ENCODE measurements at places on chromosomes 4 and X.

DNA sequence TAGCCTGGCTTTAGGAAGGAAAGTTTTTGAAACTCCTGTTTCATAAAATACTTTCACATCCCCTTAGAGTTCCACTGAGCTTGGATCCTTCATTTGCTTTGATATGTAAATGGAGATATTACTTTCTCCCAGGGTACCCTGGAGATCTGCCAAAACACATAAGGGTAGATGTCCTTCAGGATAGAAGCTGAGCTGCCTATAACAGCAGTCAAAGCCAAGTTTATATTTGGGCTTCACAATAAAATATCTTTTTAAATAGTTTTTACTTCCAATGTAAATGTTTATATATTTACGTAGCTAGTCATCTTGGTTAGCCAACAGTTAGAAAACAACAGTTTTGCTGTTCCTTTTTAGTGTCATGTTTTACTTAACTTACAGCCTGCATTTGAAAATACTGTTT is 742.3 kb upstream of the POU3F4 start:
- no peaks in the 10 kb centered on the region for H3K4me1 ChIP-seq
- no peaks in the 10 kb centered on the region for H3K36me3 ChIP-seq
- no peak overlapping the region for H3K4me3 ChIP-seq
- no peak overlapping the region for H3K27ac ChIP-seq
- no peaks in the 10 kb centered on the region for H3K27me3 ChIP-seq
- DNase-seq = no peak

DNA sequence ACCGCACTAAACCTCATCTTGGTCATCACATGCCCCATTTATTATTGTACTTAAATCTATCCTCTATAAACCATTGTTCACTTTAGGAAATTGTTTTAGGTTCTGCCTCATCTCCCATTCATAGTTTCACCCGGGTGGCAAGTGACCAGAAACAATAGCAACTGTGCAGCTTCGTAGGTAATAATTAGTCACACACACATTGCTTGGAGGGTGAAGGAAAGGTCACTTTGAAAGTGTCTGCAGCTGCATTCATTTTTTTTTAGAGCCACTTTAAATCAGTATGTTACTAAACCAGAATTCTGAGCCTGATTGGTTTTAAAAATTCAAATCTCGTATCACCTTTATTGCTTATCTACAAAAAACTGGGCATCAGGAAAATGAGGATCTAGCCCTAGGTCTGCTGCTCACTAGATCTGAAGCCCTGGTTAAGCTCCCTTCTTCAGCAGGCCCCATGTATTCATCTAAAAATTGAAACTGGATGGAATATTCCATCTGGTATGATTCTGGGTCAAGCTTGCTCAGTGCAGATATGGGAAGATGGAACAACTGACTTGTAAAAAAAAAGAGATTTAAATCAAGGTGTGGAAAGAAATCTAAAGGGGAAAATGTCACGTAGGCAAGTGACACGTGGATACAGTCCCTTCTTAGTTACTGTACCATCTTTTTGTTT is 62.4 kb downstream of the LIMCH1 start:
- no peak overlapping the region for H3K4me3 ChIP-seq
- no peaks in the 10 kb centered on the region for H3K27me3 ChIP-seq
- DNase-seq = no peak
- no peaks in the 10 kb centered on the region for H3K4me1 ChIP-seq

DNA sequence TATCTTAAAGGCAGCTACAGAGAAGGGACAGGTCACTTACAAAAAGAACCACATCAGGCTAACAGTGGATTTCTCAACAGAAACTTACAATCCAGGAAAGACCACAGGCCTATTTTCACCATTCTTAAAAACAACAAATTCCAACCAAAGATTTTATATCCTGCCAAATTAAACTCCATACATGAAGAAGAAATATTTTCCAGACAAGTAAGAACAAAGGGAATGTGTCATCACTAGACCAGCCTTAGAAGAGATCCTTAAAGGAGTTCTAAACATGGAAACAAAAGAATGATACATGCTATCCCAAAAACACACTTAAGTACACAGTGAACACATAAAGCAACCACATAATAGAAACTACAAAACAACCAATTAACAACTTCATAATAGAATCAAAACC is 105.6 kb downstream of the ANXA10 start:
- no peaks in the 10 kb centered on the region for H3K36me3 ChIP-seq
- H3K27me3 ChIP-seq = no peaks in the 10 kb centered on the region
- no peaks in the 10 kb centered on the region for H3K4me1 ChIP-seq
- H3K27ac ChIP-seq = no peak overlapping the region
- DNase-seq = no peak
- H3K4me3 ChIP-seq = no peak overlapping the region

DNA sequence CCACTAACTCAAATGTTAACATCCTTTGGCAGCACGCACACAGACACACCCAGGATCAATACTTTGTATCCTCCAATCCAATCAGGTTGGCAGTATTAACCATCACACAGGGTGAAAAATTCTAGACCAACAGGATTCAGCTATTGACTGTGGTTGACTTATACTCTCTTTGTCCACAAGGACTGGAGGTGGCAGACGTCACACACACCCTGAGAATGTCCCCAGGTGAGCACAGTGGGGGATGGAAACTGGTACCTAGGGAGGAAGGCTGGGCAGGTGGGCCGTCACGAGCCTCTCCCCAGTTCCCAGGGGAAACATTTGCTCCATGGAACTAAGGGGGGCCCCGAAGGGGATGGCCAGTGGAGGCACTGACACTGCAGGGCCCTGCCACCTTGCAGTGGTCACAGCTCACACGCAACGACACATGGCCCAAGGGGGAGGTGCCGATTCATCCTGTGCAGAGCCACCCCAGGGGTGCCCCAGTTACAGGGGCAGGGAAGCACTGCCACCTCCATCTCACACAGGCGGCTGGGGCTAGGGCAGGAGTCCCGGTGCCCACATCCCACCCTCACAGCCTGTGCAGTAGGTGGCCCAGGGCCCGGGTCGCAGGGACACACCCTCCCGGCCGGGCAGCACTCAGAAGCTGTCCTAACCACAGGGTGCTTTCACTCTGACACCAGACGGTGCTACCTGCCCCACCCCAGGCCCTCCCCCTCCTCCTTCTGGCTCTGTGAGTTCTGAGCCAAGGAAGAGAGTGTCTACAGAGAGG is 17.4 kb downstream of the ZFYVE28 start:
- DNase-seq = no peak
- H3K4me1 ChIP-seq = no peaks in the 10 kb centered on the region
- no peaks in the 10 kb centered on the region for H3K36me3 ChIP-seq
- H3K4me3 ChIP-seq = no peak overlapping the region
- no peak overlapping the region for H3K27ac ChIP-seq

DNA sequence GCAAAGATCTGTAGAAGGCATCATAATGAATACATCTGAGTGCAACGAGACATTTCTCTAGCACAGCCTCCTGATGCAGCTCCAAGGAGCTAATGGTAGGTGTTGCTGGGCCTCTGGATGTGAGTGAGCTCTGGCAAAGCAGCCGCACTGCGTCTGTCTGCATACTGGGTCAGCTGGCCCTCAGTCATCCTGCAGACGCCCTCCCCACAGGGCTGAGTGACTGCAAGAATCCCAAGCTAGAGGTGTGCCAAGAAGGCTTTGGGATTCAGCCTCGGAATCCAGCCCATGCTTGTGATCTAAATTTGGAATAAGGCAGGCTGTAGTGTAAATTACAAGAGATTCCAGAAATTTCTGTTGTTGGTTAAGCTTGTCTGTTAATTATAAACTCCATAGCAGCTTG is 18.5 kb downstream of the HERC3 start:
- peaks cover 67% of the 10 kb centered on the region for H3K4me1 ChIP-seq
- no peaks in the 10 kb centered on the region for H3K27me3 ChIP-seq
- no peak overlapping the region for H3K4me3 ChIP-seq
- DNase-seq = no peak
- H3K36me3 ChIP-seq = peaks cover 3% of the 10 kb centered on the region
- peak overlapping the region; percentile 80 for H3K27ac ChIP-seq

DNA sequence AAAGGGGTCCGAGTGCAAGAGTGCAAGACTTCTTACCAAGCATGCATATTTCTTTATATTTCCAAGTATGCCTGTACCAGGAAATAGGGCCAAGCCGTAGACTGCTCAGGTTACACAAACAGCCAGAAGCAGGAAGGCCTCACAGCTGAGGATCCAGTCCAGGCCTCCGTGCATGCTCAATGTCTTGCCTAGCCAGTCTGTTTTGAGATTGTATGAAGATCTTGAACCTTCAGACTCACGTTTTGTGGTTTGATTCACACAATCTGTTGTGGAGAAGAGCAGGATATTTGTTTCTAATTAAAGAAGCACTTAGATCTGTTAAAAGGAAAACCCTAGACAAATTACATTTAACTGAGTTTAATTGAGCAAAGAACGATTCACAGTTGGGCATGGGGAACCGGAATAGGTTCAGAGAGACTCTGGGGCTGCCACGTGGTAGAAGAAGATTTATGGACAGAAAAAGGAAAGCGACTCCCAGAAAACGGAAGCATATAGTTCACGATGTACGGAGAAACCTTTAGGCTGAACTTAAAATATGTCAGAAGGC is 1.2 kb downstream of the MGST2 start:
- peak overlapping the region; percentile 55 for H3K4me3 ChIP-seq
- peak overlapping the region; percentile 88 for H3K27ac ChIP-seq
- DNase-seq = peak; percentile 26
- no peaks in the 10 kb centered on the region for H3K27me3 ChIP-seq

DNA sequence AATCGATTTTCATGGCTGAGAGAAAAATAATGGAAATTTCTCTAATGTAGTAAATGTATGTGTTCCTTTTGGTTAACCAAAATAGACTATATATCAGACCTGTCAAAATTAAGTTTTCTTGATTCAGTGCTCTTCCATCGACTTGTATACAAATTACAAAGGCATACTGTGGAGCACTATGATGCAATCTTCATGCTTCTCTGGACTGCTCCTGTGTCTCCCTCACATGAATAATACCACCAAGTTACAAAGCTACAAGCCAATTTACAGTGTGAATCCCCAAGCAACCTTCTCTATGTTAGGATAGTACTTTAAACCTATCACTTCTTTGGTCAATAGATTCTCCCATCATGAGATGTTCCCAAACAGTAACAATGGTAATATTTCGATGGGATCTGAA is 577.9 kb downstream of the PPARGC1A start:
- H3K27me3 ChIP-seq = no peaks in the 10 kb centered on the region
- H3K27ac ChIP-seq = no peak overlapping the region
- DNase-seq = no peak
